ENCODE measurements at places on chromosomes 7 and 10. TPM values are rescaled to one million over a fixed set of nuclear protein-coding genes. Genes with fewer than 3 reads are reported as not detected.

GRCh38 chr10:42864575-42864974 is 82.0 kb downstream of the BMS1 start:
- no peak overlapping the region for H3K4me3 ChIP-seq
- H3K4me1 ChIP-seq: no peaks in the 10 kb centered on the region
- H3K36me3 ChIP-seq: no peaks in the 10 kb centered on the region

GRCh38 chr7:151244196-151244840 is 4.2 kb downstream of the SMARCD3 start:
- H3K4me1 ChIP-seq: peaks cover 35% of the 10 kb centered on the region
- no peak overlapping the region for H3K27ac ChIP-seq
- peaks cover 37% of the 10 kb centered on the region for H3K36me3 ChIP-seq

- H3K27ac ChIP-seq: no peak overlapping the region
- no peaks in the 10 kb centered on the region for H3K36me3 ChIP-seq
- no peak overlapping the region for H3K4me3 ChIP-seq
- no peak for DNase-seq
Observed at GRCh38 chr7:95327356-95327755, 3.0 kb upstream of the PON1 start.

- H3K4me1 ChIP-seq: peaks cover 5% of the 10 kb centered on the region
- H3K4me3 ChIP-seq: no peak overlapping the region
- peaks cover 76% of the 10 kb centered on the region for H3K27me3 ChIP-seq
- H3K27ac ChIP-seq: no peak overlapping the region
- no peaks in the 10 kb centered on the region for H3K36me3 ChIP-seq
- DNase-seq: no peak
Observed at GRCh38 chr7:128360359-128360678, 1.2 kb downstream of the PRRT4 start.

GRCh38 chr7:130143334-130143732 is 61.9 kb downstream of the TMEM209 start:
- peak; percentile 57 for DNase-seq
- peaks cover 29% of the 10 kb centered on the region for H3K4me1 ChIP-seq
- no peak overlapping the region for H3K4me3 ChIP-seq
- no peaks in the 10 kb centered on the region for H3K27me3 ChIP-seq

GRCh38 chr10:13161857-13162271 is 506 bp downstream of the MCM10 start:
- peak overlapping the region; percentile 82 for H3K4me3 ChIP-seq
- H3K4me1 ChIP-seq: peaks cover 13% of the 10 kb centered on the region
- DNase-seq: peak; percentile 77
- no peaks in the 10 kb centered on the region for H3K36me3 ChIP-seq
- no peaks in the 10 kb centered on the region for H3K27me3 ChIP-seq
- H3K27ac ChIP-seq: peak overlapping the region; percentile 31

- peaks cover 33% of the 10 kb centered on the region for H3K4me1 ChIP-seq
- H3K4me3 ChIP-seq: no peak overlapping the region
- no peaks in the 10 kb centered on the region for H3K36me3 ChIP-seq
- no peaks in the 10 kb centered on the region for H3K27me3 ChIP-seq
Observed at GRCh38 chr10:113025487-113025886, 75.4 kb downstream of the TCF7L2 start.

- H3K4me1 ChIP-seq: no peaks in the 10 kb centered on the region
- H3K4me3 ChIP-seq: no peak overlapping the region
- no peak overlapping the region for H3K27ac ChIP-seq
- DNase-seq: no peak
- no peaks in the 10 kb centered on the region for H3K27me3 ChIP-seq
Observed at GRCh38 chr7:70156057-70156456, 557.8 kb downstream of the AUTS2 start.

DNA sequence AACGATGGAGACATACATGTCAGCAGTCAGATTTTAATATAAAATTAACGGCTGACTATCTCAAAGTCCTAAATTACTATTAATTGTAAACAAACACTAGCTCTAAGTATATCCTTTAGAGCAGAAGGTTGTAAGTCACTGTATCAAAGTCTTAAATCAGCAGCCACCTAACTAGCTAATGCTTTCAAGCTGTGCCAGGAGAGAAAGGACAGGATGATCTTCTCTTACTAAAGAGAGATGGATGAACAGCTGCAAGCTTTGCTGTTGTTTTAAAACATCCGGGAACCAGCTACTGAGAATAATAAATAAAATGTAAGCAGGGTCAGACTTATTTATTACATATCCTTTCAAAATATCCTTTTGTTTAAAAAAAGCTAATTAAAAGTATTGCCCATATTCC is 24.0 kb upstream of the ABLIM1 start:
- H3K36me3 ChIP-seq: no peaks in the 10 kb centered on the region
- no peak overlapping the region for H3K4me3 ChIP-seq
- peaks cover 4% of the 10 kb centered on the region for H3K27me3 ChIP-seq
- H3K4me1 ChIP-seq: peaks cover 16% of the 10 kb centered on the region
- no peak for DNase-seq
- no peak overlapping the region for H3K27ac ChIP-seq

The PTPRN2 gene
- total RNA-seq: 0.36 TPM

The HOXA10 gene
- 43.1 TPM for total RNA-seq

All from osteoblast (primary cell).